Epithelial cell of esophagus (primary cell): ENCODE measurements at places on chromosomes 5 and 9.

GRCh38 chr5:76180814-76181805, 97.9 kb downstream of the SV2C start:
- peak; percentile 52 for DNase-seq

DNA sequence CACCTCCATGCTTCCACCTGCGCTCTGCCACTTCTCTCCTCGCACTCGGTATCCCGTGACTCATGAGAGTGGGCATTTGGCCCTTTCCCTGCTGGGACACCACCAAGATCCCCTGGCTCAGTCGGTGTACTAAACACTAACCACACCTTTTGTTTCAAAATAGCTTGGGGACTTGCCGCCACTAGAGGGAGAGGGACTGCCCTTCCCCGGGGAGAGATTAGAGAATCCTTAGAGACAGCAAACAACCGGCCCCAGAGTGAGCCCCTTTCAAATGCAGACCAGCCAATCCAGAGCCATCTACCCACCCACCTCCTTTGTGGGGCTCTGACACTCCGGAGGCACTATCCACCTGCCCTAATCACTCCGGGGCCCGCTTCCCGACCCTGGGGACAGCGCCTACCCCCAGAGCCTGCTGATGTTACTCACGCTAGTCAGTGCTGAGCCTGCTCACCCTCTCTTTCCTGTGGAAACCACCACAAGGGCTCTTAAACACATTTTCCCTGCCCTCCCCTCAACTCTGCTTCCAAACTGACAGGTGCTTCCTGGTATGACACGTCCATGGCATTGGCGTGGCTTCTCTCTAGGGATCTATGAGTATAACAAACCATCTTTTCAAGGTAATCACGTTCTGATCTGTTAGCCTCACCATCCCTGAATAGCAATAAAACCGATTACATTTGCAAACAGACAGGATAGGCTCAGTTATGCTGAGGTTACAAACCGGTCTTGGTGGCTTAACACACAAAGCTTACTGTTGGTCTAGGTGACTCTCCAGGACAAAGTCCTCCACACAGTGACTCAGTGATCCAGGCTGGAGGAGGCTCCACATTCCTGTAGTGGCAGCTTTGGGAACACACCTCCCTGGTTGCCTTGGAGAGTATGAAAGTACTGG, 180.1 kb upstream of the MVB12B start:
- peak; percentile 36 for DNase-seq

- no peak for DNase-seq
Observed at GRCh38 chr9:113403646-113404045, 2.6 kb upstream of the ALAD start.

GRCh38 chr9:96383165-96383942, at the start of gene SLC35D2:
Gene SLC35D2, minus strand, starts transcription at chr9:96383711. Its CDS starts 77 bp downstream, at chr9:96383634.
- peak; percentile 49 for DNase-seq

GRCh38 chr5:1368236-1368635, 23.3 kb upstream of the CLPTM1L start:
- no peak for DNase-seq

GRCh38 chr5:15393146-15393545, 106.8 kb upstream of the FBXL7 start:
- DNase-seq = no peak

GRCh38 chr9:129081388-129081904, 535 bp downstream of the DOLPP1 start:
- no peak for DNase-seq

DNA sequence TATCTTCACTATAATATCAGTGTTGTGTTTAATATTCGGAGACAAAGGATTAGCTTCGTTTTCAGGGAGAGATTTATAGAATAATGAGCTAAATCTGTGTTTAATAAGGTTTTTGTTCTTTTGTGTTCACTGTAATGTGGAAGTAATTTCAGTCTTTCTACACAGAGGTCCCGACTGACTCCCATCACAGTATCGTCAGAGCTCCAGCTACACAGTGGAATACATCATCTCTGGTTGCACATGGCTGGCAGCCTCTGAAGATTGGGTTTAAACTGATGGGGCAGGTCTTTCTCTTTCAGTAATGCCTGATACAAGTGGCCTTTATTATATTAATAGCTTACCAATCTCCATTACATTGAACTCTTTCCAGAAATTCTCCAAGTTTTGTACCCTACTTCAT, 736.7 kb upstream of the RIOK2 start:
- no peak for DNase-seq

DNA sequence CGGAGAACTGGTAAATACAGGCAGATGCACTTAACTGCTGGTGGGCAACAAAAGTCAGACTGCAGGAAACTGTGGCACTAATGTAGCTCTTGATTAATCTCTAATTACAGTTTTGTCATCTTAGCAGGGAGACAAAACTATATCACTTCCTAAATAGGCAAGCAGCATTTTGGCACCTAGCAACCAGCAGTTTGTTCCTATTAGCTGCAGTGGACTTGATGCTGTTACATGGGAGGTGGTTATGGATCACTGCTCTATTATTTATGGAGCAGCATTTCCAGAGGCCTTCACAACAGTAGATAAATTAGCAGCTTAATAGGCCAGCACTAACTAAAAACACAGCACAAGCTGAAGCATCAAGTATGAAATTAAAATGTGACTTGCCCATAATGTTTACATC, 518.3 kb upstream of the ITGA1 start:
- no peak for DNase-seq

- no peak for DNase-seq
Observed at GRCh38 chr9:93252781-93253530, 69.0 kb downstream of the WNK2 start.

DNA sequence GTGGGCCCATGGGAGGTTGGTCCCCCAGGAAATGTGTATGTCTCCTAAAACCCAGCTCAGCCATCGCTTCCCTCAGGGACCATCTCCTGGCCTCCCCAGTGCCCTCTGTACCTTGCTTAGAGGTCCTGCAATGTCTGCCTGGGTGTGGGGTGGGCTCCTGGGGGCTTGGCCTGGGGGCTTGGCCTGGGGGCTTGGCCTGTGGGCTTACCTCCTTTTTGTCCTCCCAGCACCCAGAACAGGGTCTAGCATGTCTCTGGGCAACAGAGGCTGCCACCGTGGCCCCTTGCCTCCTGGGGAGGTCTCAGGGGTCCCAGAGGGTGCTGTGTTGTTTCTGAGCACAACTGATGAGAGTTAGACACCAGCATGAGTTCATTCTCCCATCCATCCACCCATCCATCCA, 10.7 kb upstream of the VAV2 start:
- no peak for DNase-seq

DNA sequence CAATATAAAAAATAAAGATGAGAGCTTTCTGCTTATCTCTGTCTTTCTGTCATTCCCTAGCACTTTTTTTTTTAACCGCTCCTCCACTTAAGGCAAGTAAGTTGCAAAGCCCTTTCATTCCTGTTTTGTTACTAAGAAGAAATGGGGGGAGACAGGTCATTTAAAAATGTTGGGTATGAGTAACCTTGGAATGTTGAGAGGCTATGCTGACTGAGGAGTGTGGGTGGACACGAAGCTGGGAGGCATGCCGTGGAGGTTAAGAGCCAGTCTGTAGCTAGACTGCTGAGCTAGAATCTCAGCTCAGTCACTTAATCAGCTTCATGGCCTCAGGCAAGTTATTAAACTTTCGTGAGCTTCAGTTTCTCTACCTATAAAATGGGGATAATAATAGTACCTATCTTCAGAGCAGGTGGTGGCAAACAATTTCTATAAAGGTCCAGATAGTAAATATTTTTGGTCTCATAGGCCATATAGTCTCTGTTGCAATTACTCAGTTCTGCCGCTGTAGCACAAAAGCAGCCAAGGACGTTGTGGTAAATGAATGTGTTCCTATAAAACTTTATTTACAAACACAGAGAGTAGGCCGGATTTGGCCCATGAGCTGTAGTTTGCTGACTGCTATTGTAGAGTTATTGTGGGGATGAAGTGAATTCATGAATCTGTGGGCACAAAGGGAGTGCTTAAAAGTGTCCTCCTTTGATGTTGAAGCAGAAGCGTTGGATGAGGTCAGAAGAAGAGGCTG, 220.0 kb downstream of the GABBR2 start:
- DNase-seq = peak; percentile 94

DNA sequence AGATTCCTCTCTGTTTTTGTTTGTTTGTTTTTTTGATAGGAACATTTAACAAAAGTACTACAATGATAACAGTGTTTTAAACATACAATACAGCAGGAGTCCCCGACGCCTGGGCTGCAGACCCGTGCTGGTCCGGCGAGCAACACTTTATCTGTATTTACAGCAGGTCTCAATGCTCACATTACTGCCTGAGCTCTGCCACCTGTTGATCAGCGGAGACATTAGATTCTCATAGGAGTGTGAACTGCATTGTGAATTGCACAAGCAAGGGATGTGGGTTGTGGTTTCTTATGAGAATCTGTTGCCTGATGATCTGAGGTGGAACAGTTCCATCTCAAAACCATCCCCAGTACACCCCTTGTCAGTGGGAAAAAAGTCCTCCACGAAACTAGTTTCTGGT, 1068.5 kb upstream of the CDH10 start:
- DNase-seq = no peak

DNA sequence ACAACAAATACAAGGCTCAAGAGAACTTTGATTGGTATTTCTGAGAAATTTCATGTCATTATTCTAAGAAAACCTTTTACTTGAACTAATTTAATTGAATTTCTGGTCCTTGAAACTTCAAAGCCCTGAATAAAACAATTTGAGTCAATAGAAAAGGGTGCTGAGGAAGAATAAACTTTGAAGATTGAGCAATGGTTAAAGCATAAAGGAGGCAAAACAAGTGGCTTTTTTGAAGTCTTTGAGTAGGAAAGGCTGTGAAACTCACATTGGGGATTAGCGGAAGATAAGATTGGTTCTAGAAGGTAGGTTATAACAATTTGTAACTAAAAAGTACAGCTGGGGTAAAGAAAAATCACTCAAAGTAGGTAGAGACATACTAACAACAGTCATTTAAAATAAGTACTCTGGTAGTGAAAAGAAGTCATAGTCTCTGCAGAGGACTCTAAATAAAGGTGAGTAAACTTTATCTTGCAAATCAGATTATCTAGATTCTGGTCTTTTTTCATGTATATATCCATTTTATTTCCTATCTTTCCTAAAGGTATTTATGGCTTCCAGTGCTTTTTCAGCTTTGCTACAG, 6.4 kb upstream of the PLPP1 start:
- DNase-seq = no peak

DNA sequence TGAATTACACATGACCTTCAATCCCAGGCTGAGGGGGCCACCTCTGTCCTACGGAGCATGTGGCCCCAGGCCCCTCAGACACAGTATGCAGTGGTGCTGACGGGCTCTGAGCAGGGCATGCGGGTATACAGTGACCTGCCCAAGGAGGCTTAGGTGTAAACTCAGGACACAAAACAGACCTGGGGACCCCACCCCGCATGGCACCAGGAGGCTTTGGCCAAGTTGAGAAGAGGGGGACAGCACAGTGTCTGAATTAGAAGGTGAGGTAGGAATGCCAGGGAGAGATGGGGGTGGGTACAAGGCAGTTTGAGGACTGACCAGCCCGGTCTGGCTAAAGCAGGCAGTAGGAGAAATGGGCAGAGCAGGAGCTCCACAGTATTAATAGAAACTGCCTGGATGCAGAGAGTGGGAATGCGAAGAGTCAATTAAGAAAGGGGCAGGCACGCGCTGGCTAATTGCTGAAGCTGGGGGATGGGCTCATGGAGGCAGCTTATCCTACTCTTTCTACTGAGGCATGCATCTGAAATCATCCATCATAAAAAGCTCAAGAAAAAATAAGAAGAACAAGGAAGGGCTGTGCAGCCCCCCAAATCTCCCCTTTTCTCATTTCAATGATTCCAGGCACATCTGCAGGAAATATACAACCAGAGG, 109.0 kb downstream of the GABBR2 start:
- no peak for DNase-seq

DNA sequence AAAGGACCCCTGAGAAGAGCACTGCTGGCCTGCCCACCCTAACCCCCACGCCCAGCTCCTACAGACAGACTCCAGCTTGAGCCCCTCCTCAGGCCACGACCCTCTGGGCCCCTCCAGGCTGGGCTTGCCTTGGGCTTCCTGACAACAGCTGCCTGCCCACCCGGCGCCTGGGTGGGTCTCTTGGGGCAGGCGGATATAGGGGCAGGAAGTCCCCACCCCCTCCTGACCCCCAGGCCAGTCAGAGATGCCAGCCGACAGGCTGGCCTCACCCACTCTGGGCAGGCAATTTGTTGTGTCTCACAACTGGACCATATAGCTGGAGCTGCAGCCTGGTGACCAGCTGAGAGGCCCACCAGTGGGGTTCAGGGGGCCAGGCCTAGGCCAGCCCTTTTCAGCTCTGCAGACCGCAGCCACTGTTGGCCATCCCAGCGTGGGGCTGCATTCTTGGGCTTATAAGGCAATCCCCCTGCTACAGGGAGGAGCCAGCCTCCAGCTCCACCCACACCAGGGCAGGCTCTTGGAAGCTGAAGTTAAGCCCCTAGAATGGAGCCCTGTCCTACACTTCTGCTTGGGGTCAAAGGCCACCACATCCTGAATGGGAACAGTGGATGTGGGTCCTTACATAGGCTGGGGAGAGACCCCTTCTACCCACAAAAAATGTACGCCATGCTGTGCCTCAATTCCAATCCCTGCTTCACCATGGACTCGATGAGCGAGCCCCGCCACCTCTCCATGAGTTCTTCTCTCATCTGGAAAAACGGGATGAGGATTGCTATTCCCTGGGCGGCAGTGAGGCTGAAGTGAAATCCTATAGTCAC, 2.0 kb downstream of the PDLIM7 start:
- peak; percentile 68 for DNase-seq

DNA sequence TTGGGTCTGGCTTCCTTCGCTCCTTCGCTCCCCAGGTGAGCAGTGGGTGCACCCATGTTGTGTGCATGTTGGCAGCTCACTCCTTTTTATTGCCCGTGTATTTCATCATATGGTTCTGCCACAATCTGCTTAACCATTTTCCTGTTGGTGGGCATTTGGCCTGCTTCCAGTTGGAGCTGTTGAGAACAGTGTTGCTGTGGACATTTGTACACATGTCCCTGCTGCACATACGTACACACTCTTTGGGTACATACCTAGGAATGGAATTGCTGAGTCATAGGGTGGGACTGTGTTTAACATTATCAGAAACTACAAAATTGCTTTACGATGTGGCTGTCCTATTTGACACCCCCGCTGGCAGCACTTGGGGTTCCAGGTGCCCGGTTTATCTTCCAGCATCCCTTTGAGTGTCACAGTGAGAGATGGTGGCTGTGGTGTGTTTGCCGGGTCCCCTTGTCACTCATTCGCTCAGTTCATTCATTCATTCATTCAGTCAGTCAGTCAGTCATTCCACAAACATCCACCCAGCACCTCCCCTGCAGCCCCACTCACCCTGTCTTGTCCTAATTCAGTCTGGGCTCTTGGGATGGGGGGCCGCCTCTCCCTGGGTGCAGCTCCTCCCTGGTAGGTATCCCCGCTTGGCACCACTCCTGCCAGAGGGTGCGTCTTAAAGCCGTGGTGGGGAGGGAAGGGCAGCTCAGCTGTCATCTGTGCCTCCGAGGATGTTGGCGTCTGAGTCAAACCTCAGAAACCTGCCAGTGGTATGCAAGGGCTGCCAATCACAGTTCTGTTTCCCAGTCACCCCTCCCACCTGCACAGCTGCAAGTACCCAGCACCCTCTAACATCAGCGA, 7.9 kb upstream of the FIBCD1 start:
- peak; percentile 85 for DNase-seq
